ENCODE measurements at places on chromosomes 12 and 14.

GRCh38 chr12:22360774-22361173, 26.3 kb upstream of the ST8SIA1 start:
- DNase-seq: no peak

DNA sequence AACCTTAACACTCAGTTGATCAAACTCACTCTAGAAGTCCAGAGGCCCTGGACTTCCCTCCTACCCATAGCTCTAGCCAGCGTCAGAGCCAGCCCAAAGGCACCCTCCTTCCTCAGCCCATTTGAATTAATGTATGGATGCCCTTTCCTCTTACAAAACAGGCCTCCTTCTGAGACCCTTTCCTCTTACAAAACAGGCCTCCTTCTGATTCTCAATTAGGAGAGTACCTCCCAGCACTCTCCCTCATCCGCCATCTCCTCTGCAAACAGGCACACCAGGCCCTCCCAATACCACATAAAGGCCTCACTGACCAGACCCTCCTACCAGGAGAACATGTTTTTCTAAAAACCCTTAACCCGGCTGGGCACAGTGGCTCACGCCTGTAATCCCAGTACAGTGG, 65.7 kb downstream of the MOK start:
- no peak for DNase-seq

DNA sequence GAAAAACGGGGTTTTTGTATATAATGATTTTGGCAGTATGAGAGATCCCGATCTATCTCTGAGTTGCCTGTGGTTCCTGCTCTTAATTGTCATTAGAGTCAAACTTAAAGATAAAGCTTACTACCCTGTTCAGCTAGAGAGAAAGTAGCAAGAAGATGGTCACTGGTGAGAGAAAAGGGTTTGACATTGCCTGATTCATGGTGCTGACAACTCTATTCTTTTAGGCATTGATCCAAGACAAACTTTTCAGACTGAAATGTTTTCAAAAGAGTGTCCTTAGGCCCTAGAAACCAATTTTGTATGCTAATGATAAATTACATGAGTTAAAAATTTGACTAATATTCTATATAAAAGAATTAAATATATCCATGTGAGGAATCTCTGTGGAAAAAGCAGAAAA, 35.1 kb downstream of the PELI2 start:
- DNase-seq: no peak

- DNase-seq: no peak
These were observed 49.4 kb downstream of the VWF start for GRCh38 chr12:6074979-6075585.

GRCh38 chr14:78484028-78484427, 313.9 kb downstream of the NRXN3 start:
- DNase-seq: no peak

DNA sequence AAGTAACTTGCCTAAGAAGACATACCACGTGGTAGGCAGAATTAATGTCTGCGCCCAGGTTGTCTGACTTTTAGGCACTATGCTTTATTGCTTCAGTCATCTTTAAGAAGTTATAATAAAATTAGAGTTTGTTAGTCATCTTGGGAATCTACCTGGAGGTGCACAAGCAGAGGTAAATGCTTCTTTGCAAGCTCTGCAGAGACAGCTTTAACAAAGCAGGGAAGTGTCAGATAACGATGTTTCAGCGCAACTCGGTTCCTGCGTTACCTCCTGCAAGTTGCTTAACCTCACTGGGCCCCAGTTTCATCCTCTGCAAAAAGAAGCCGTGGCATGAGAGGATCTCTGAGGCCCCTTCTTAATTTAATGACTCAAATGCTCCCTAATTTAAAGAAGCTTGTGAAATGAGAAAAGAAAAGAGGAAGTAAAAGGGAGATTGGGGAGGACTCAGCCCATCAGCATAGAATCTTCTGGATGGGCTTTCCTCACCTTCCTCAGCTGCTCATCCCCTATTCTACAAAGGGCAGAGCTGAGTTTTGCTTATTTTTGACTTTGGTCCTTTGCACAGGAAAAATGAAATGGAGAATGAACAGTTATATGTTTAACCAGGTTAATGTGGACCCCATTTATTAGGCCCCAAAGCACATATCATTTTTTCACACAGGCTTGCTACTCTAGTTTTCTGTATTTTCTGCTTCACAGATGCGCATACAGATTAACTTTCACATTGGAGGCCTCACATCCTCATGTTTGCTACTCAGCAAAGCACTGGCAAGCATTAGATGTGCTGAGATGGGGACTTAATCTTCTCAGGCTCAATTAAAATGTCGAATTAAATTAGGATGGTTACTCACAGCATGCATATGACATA, 5.1 kb downstream of the ARHGDIB start:
- DNase-seq: no peak

DNA sequence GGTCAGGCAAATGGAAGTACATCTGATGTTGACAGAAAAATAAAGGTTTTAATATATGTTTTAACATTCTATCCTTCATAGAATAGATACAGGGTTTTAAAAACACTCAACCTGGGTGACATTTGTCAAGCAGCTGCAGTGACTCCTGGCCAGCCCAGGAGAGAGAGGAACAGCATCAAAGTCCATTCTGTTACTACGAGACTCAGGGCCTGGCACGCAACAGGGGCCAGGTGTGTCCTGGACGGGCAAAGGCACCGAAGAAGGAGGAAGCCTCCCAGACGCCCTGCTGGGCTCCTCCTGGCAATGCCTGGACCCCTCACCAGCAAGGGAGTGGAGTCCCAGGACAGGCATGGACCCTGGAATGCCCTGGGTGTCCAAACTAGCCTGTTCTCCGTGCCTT, 22.1 kb downstream of the LRCOL1 start:
- DNase-seq: no peak

DNA sequence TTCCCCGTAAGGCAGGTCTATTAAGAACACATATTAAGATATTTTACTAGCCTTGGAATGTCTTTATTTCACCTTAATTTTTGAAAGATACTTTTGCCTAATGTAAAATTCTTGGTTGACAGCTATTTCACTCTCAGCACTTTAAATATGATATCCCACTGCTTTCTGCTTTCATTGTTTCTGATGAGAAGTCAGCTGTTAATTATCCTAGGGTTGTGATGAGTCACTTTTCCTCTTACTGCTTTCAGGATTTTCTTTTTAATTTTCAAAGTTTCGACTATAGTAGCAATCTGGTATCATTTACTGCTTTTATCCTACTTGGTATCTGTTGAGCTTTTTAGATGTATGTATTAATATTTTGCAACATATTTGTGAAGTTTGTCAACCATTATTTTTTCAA, 578.9 kb upstream of the ATP2B1 start:
- no peak for DNase-seq

DNA sequence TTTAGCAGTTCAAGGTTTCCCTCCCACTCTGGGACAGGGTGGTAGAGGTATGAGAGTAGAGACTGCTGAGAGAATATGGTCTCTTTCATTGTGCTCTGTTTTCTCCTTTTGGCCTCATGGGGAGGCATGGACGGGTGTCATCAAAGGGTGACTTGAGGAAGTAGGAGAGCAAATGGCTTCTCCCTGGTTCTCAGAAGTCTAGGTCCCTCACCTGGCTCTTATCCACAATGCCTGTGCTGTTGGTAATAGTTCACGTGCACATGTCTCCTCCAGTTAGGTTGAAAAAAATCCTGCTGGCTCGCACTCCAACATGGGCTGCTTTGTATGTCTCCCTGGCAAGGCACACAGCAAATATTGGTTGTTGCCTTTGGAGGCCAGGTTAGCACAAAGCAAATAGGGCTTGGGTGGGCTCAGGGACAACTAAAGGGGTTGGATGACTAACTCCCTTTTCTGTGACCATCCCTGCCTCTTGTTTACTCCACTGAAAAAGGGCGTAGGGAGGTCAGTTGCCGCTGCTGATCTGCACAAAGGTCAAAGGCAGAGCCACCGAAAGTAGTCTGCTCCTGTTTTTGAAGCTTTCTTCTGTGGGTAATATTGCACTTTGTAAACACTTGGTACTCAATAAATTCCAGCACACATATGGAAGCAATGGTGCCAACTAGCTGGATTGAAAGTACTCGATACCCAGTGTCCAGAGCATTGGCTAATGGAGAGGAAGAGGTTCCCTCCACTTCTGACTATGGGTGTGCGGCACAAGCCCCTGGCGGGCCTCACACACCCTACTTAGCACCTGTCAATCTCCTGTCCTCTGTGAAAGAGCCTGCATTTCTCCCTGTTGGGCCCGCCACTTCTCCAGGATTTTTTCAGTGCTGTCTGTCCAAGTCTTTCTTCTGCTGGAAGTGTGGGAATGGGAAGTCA, 121.8 kb downstream of the SLC38A6 start:
- no peak for DNase-seq

GRCh38 chr14:91573894-91574837, 64.1 kb upstream of the PPP4R3A start:
- peak; percentile 30 for DNase-seq

DNA sequence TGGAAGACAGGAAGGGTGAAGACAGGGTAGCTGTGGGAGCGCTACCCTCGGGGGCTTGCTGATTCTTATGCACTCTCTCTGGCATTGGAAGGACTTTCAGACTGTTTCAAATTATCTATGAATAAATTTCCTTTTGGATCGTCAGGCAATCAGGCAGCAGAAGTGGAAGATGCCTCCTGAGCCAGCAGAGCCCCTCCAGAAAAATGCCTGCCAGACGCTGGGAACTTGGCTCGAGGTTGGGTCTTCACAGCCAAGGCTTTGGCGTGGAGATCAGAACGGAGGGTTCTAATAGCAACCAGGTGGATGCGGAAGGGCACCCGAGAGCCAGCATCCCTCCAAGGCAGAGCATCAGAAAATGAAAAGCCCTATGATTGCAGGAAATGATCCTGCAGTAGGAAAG, 119.2 kb upstream of the RFLNA start:
- no peak for DNase-seq

DNA sequence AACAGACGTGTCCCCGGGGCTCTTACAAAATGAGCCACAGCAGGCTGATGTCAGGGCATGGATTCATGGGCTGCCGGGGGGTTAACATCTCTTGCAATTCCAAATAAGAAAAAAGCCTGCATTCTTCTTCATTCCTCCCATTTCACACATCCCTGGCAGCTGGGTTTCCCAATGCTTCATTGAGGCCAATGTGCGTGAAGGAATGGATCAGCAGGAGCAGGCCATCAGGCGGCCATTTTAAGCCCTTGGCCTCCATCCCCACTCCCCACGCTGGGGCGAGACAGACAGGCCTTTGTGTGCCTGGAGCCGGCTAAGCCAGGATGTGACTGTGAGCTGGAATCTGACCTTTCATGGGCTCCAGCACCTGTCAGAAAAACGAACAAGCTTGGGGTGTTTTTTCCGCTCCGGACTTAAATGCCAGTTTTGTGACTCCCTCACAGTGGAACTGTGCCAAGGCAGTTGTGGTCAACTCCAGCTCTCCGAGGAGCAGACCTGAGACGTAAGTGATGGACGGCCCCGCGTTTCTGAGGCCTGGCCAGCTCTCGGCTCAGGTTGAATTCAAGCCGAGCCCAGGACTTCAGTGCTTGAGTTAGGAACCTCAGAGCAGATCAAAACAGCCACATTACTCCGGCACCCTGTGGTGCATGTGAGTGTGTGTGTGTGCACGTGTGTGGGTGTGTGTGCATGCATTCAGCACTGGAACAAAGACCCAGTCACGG, 133.1 kb downstream of the TMEM30B start:
- DNase-seq: peak; percentile 100

DNA sequence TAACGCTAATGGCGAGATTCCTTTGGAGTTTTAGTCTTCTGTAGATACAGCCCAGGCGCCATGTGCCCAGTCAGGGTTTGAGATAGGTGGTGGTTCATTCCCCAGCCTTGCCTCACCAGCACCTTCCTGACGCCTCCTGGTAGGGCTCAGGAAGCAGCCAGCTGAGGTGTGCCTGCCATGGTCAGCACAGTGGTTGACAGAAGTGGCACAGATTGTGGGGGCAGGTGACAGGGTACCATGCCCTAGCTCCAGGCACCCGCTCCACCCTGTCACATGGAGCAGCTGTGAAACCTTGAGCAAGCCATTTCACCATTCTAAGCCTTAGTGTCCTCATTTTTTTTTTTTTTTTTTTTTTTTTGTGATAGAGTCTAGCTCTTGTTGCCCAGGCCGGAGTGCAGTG, 45.6 kb downstream of the EVL start:
- DNase-seq: no peak

- DNase-seq: no peak
These were observed 227.5 kb upstream of the LMO3 start for GRCh38 chr12:16833376-16834015.

- DNase-seq: no peak
These were observed 386 bp downstream of the DGKA start for GRCh38 chr12:55931317-55931779.

- DNase-seq: peak; percentile 51
These were observed 58.3 kb upstream of the HECTD1 start for GRCh38 chr14:31265701-31266398.

DNA sequence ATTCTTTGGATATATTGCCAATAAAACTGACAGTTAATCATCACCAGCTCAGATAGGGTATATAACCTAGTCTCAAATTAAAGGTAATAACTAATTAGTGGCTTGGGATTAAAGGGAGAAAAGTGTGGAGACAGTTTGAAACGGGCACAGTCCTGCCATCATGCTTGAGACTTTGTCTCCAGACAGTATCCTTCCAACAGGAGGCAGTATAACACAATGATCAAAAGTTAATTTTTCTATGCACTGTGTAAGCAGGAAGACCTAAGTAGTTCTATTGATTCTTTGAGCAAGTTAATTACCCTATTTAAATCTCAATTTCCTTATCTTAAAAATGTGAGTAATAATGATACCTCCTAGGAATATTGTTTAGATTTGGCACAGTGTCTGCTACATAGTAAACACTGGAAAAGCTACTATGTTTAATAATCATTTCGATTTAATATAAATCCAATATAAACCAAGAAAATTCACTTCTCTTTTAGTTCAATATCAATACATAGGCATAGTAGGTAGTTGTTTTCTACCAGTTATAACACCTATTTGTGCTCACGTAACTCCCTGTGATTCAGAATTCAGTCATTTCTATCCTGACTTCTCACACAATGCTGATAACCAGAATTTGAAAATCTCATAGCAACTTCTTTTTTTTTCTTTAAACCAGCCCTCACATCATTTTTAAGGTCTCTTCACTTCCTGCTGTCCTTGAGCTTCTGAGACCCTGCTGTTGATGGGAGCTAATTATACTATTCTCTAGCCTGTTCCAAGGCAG, 53.7 kb downstream of the GALNT4 start:
- DNase-seq: peak; percentile 22

- DNase-seq: no peak
These were observed 125.7 kb downstream of the TSPAN9 start for GRCh38 chr12:3202734-3203446.
